ENCODE measurements at places on chromosomes 16 and 17. TPM values are rescaled to one million over a fixed set of nuclear protein-coding genes. Genes with fewer than 3 reads are reported as not detected.

The PRSS21 gene
- 1.8 TPM for total RNA-seq

DNA sequence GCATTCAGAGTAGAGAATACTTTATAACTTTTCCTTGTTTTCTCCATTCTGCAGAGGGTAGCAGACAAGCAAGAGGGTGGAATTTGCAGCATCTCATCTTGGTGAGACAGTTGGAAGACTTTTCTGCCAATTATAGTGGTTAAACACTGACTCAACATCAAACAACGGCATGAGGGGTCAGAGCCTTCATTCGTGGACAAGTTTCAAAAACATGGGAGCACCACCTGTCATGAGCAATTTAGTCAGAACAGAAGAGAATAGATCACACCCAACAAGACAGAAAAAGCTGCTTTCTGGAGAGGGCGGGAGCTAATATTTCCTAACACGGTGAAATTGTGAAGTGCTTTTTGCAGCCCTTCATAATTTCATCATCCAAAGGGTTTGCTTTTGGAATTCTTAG, 17.9 kb upstream of the ZNF652 start:
- no peak for DNase-seq

- no peak for DNase-seq
Observed at GRCh38 chr17:77815127-77815905, 143.2 kb upstream of the TNRC6C start.

DNA sequence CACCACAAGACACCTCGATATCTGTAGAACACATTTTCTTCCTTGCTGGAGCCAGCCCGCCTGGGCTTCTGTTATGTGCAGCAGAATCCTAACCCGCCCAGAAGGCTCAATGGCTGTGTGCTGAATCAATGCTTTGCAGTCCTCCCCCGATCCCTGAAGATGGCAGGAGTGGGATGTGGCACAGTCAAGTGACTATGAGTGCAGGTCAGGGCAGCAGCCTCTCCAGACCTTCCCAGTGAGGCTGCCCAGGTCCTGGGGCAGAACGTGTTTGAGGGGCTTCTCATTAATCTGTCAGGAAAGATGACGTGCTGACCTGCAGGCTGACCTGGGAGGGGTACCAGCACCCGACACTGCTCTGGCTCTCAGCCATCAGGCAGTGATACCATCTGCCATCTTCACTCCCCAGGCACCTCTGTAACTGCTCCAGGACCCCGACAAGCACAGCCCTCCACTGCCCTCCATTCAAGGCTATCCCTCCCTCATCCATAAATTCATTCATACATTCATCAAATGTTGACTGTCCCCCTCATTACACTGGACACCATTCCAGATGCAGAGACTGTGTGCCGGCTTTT, 35.2 kb downstream of the LRRC75A start:
- DNase-seq: no peak

DNA sequence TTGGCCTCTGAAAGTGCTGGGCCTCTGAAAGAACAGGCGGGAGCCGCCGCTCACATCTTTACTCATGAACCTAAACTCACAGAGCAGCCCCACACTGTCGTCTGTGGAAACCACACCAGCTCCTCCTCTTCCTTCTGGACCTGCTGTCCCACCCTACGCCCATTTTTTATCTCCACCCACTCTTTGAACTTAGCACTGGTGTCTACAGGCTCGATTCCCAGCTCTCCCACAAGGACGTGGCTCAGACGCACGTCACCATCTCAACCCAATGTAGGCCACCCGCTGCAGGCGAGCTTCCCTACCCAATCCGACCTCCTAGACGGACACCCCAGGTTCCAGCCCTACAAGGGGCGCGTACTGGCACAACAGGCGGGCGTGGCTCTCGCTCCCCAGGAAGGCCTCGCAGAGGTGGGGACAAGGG, 62.2 kb downstream of the NXN start:
- DNase-seq: no peak

The LGALS9B gene
- total RNA-seq: not detected

DNA sequence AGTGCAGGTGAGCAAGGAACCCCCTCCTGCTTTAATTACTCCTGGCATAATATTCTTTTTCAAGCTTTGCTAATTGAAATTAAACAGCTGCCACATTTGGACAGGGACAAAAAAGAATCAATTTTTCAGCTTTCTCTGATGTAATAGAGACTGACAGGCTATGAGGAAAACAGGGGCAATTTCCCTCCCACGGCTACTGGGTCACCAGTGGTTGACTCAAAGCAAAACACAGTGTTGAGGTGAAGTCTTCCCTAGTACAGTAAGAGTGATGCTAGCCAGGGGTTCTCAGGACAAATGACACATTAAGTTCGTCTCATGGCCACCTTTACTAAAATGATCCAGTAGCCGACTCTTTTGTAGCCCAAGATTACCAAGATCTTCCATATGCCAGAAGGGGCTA, 38.6 kb upstream of the PMFBP1 start:
- DNase-seq: no peak

The C17orf113 gene
- total RNA-seq: 0.16 TPM

The JPH3 gene
- 0.37 TPM for total RNA-seq

DNA sequence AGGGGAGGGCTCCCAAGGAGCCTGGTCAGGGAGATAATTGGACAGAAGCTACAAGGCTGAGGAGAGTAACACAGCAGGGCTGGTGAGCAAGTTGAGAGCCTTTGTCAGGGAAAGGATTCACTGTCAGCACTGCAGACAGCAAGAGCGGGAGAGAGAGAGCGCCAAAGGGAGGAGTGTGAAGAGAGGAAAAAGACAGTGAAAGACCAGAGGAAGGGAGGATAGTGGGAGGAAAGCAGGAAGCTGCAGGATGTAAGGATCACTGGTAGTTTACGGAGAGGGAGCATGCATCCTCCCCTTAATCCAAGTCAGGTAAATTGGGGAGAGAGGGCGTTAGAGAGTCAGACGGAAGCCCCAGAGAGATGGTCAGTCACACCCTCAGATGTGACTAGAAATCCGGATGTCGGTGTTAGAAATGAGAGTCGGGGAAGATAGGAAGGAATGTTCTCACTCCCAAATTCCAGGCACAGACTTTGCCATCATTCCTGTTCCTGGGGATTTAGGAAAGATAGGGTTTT, 13.8 kb upstream of the SPOP start:
- DNase-seq: no peak

The KRT15 gene
- total RNA-seq: not detected

DNA sequence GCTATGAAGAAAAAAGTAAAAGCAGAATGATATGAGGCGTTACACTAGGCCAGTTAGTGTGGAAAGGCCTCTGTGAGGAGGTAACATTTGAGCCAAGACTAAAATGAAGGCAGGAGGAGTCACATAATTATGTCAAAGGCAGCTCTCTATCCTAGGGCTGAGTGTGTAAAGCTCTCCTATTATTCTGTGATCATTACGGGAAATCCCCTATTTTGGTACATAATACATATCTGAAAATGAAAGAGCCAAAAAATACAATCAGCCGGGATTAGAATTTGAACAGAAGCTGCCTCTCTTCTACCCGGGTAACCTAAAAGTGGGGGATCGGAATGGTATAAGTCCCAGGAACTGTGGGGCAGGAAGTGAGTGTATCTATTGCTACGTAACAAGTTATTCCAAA, 27.1 kb downstream of the HEATR3 start:
- no peak for DNase-seq

The MYH11 gene
- total RNA-seq: not detected

- DNase-seq: peak; percentile 60
Observed at GRCh38 chr17:16521070-16521727, 29.2 kb upstream of the LRRC75A start.

The CTRB1 gene
- total RNA-seq: not detected

- DNase-seq: peak; percentile 73
Observed at GRCh38 chr17:77494664-77495435, 354.1 kb downstream of the SEC14L1 start.

The C16orf96 gene
- 0.05 TPM for total RNA-seq

DNA sequence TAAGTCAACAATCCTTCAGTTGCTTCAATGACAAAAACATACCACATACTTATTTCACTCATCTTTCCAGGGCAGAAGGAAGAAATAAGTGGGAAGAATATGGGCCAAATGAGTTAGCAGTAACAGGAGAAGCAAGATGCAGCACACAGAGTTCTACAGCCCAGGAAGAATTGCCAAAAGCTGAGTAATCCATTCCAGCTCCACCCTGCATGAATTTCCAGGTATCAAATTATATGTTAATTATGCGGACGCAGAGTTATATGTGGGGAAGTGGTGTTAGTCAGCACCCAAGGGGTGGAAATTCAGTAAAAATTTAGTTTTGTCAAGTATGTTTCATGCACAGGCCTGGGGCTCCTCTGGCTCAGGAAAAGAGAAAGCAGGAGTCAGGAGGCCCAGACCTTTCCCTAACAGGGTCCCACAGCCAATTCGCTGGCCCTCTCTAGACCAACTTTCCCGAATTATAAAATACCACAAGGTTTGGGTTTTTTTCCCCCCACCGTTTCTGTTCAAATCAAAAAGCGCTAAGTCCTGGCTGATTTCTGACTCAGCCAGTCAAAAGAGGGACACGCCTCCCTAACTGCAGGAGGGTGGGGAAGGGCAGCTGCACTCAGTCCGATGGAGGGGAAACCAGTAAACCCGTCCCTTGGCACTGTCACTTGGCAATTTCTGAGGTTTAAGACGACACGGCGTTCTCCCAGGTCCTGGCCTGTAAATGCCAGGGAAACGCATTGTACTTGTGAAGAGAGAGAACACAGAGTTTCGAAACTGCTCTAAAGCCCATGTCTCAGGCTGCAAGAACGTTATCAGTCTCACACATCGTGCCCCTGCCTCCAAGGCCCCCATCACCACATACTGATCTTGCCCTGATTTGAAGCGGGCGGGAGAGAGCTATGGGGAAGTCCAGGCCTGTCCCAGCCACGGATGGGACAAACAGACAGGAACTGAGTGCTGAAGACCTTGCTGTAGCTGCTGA, 58.1 kb downstream of the ZFHX3 start:
- no peak for DNase-seq

DNA sequence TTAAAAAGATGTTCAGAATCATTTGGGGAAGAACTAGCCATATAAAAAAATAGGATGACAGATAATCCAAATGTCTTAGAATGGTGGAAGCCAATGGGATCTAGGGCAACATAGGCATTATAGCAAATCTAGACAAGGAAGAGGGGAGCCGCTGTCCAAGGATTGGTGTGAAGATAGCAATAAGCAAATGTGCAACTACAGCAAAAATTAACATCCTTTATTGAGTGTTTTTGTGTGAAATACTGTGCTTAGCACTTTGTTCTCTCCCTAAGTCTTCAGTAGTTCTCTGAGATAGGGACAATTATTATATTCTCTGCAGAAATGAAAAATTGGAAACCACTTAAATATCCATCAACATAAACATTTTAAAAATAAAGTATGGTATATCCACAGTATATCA, 177.0 kb downstream of the PHKB start:
- no peak for DNase-seq

- no peak for DNase-seq
Observed at GRCh38 chr17:11645426-11645825, 47.2 kb downstream of the DNAH9 start.

DNA sequence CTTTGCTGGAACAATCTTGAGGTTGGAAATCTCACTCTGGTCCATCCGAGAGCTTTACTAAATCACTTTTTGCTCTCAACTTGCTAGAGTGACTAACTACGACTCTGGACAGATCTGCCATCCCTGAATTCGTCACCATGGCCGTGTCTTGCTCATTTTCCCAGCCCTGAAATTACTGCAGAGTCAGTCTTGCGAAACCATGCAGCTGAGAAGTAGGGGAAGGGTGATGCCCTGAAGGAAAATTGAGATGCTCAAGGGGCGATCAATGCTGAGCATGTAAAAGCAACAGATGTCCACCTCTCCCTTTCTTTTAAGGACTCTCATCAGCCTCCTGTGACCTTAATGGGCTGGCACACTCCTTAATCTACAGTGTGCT, 18.8 kb downstream of the PCTP start:
- no peak for DNase-seq

The SLC6A4 gene
- total RNA-seq: not detected

The WNT9B gene
- total RNA-seq: not detected

The SP6 gene
- total RNA-seq: 0.16 TPM

DNA sequence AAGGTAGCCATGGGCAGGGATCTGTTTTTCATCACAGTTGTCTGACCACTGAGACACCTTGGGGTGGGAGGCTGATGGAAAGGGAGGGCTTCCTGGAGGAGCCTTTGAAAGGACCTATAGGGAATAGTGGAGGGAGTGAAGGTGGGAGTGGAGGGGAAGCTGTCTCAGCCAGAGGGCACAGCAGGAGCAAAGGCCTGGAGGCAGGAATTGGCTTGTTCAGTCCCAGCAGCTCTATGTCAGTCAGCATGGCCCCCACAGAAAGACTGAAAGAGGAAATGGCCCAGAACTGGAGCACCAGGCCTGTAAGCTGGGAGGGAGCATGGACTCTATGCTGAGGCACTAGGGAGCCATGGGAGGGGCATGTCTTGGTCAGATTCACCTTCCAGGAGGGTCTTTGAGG, 12.8 kb upstream of the CBFB start:
- no peak for DNase-seq

DNA sequence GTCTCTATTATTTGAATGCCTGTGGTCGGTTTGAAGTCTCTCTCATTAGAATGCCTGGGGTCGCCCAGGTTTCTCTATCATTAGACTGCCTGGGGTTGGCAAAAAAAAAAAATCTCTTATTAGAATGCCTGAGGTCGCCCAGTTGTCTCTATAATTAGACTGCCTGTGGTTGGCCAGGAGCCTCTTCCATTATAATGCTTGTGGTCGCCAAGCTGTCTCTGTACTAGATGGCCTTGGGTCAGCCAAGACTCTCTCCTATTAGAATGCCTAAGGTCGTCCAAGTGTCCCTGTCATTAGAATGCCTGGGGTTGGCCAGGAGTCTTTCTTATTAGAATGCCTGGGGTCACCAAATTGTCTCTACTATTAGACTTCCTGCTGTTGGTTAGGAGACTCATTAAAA, 2228.4 kb downstream of the TP53TG3F start:
- no peak for DNase-seq

GRCh38 chr17:5126719-5127488, 11.1 kb downstream of the USP6 start:
- no peak for DNase-seq

- DNase-seq: no peak
Observed at GRCh38 chr16:57341062-57341440, 17.5 kb upstream of the CCL22 start.

The KRT12 gene
- not detected for total RNA-seq
